ENCODE measurements at places on chromosomes 7 and 10. TPM values are rescaled to one million over a fixed set of nuclear protein-coding genes. Genes with fewer than 3 reads are reported as not detected.

MMD2 gene
- polyA plus RNA-seq, result 0.06 TPM

PRPS1L1 gene
- not detected for polyA plus RNA-seq

DNA sequence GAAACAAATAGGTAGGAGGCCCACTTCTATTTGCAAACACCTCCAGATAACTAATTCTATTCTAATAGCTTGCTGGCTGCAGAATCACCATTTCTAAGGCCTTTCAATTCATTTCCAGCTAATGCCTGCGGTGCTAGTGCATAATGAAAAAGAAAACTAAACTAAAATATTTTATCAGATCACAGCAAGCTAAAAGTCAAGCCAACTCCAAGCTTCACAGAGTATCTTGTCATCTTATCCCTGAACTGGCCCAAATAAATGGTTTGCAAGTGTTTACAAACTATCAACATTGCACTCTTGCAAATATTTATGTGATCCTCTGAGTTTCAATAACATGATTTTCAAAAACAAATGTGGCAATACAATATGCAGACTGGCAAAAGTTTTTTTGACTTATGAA, 166.0 kb downstream of the IPMK start:
- DNase-seq, result no peak

ERVW-1 gene
- polyA plus RNA-seq, result 0.44 TPM

DNA sequence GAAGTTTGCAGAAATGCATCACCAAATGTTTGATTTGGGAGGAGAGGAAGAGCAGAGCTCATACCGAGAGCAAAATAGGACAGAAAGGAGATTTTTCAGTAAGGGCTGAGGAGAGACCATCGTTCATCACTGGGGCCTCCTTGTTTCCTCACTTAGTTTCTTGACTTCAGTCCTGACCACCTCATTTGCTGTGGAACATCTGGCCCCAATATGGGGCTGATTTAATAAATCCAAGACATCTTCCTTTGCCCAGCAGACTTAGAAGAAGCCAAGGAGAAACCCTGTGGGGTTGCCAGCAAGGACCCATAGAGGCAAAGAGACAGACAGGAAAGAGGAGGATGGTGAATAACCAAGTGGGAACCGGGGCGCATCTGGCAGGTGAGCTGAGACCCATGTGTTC, 60.4 kb downstream of the CHST3 start:
- DNase-seq, result no peak

AKR1C4 gene
- polyA plus RNA-seq, result not detected

DNA sequence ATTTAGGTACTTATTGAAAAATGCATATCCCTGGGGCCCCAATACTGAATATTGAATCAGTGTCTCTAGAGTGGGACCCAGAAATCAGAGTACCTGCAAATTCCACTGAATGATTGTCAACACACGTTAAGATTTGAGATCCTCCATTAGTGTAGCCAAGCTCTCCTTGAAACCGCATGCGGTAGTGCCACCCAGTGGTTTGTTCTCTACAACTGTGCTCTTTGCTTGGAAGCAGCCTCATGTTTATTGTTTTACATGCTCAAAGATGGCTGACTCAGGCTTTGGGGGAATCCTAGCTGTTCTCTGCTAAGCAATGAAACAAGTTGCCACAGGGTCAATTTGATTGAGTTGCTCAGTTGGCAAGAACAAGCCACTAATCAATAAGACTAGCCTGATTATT, 340.2 kb upstream of the CELF2 start:
- DNase-seq, result no peak

CACNB2 gene
- polyA plus RNA-seq, result 6.0 TPM
